ENCODE measurements at places on chromosomes 2 and 18. TPM values are rescaled to one million over a fixed set of nuclear protein-coding genes. Genes with fewer than 3 reads are reported as not detected.

The TRIM54 gene
- total RNA-seq = 0.61 TPM

The CCDC178 gene
- total RNA-seq = not detected

The ADRA2B gene
- total RNA-seq = 0.05 TPM

The FBXO15 gene
- 0.72 TPM for total RNA-seq

The GALNT13 gene
- 9.9 TPM for total RNA-seq

The CNRIP1 gene
- 1.9 TPM for total RNA-seq

Data from A549 treated with CORT108297 at 1 μM for 4 hours (cell line).